ENCODE measurements at places on chromosomes 16 and 17.

DNA sequence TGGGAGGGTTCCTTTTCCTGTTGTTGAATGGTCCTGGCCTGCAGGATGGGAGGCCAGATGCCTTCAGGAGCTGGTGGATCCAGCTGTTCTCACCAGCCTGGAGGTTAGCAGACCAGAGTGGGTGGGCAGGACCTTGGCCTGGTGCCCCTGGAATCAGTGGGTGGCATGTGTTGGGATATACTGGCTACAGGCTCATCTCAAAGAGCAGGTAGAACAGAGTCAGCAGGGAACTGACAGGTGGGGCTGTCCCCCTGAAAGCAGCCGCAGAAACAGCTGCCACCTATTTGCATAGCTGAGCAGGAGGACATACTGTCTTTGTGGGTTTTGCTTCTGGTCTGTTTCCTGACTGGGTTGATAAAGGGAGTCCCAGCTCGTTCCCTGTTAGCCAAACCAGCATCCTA lies 144.1 kb downstream of the RAB11FIP4 start:
- peaks cover 10% of the 10 kb centered on the region for H3K36me3 ChIP-seq
- no peak overlapping the region for H3K27ac ChIP-seq
- H3K4me3 ChIP-seq = no peak overlapping the region
- H3K27me3 ChIP-seq = no peaks in the 10 kb centered on the region
- H3K4me1 ChIP-seq = no peaks in the 10 kb centered on the region
- DNase-seq = no peak

GRCh38 chr16:11833951-11834695 lies 17.2 kb downstream of the RSL1D1 start:
- H3K36me3 ChIP-seq = no peaks in the 10 kb centered on the region
- no peak overlapping the region for H3K27ac ChIP-seq
- H3K27me3 ChIP-seq = no peaks in the 10 kb centered on the region
- DNase-seq = no peak
- H3K4me3 ChIP-seq = no peak overlapping the region

- DNase-seq = no peak
- no peaks in the 10 kb centered on the region for H3K27me3 ChIP-seq
- H3K36me3 ChIP-seq = no peaks in the 10 kb centered on the region
- peaks cover 6% of the 10 kb centered on the region for H3K4me1 ChIP-seq
Observed at GRCh38 chr17:50871364-50871763, 5.2 kb upstream of the TOB1 start.

- H3K36me3 ChIP-seq = no peaks in the 10 kb centered on the region
- H3K4me1 ChIP-seq = no peaks in the 10 kb centered on the region
- no peak overlapping the region for H3K4me3 ChIP-seq
- no peak overlapping the region for H3K27ac ChIP-seq
Observed at GRCh38 chr16:9297437-9298113, 206.1 kb downstream of the HAPSTR1 start.

GRCh38 chr16:10865991-10866966 lies 10.7 kb upstream of the CIITA start:
- H3K4me3 ChIP-seq = no peak overlapping the region
- H3K27me3 ChIP-seq = no peaks in the 10 kb centered on the region
- peak overlapping the region; percentile 38 for H3K27ac ChIP-seq
- no peaks in the 10 kb centered on the region for H3K36me3 ChIP-seq
- peaks cover 19% of the 10 kb centered on the region for H3K4me1 ChIP-seq
- DNase-seq = no peak

GRCh38 chr16:25108054-25108453 lies 3.5 kb upstream of the LCMT1 start:
- H3K4me3 ChIP-seq = no peak overlapping the region
- H3K27ac ChIP-seq = no peak overlapping the region
- H3K36me3 ChIP-seq = no peaks in the 10 kb centered on the region
- H3K27me3 ChIP-seq = no peaks in the 10 kb centered on the region
- H3K4me1 ChIP-seq = peaks cover 38% of the 10 kb centered on the region

GRCh38 chr17:45277216-45277849 lies 15.4 kb upstream of the SPATA32 start:
- no peaks in the 10 kb centered on the region for H3K27me3 ChIP-seq
- peak; percentile 98 for DNase-seq
- H3K4me1 ChIP-seq = peaks cover 12% of the 10 kb centered on the region
- no peaks in the 10 kb centered on the region for H3K36me3 ChIP-seq

- no peak for DNase-seq
- no peaks in the 10 kb centered on the region for H3K27me3 ChIP-seq
- H3K4me3 ChIP-seq = no peak overlapping the region
- H3K27ac ChIP-seq = no peak overlapping the region
Observed at GRCh38 chr16:21997697-21998480, 3.0 kb downstream of the PDZD9 start.
